ENCODE measurements at places on chromosomes 2 and 18.

DNA sequence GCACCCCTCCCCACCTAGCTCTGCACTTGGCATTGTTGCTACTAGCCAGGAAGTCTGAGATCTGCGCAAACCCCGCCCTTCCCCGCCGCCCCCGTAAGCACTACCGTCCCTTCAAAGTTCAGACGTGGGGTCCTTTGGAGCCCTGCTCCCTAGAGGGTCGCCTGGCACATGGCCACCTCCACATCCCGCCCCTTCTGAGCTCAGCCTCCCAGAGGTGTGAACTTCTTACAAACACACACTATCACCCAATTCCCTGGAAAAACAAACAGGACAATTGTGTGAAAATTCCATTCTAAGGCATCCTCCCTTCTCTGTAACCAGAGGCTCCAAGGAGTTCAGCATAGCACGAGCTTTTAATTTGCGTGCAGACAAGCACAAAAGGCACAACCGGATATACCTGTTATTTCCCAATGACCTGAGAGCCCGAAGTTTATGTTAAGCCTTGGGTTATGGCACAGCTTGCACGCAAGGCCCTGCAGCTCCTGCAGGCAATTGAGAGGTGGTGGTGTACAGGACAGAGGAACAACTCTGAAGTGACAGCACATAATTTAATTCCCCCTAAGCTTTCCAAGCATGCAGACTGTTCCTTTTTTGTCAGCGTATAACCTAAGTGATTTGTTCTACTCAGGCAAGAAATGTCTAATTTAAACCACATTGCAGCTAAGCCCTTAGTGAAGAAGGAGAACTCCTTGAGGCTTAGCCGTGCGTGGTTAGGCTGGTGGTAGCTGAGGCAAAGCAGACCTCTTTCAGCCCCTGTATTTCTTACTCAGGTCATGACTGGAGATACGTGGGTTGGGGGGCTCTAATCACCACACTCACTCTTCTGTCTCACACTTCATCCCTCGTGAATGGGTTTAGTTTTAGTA, 20.3 kb upstream of the CYP1B1 start:
- DNase-seq: no peak

GRCh38 chr2:223086370-223086981, 34.5 kb downstream of the KCNE4 start:
- no peak for DNase-seq

DNA sequence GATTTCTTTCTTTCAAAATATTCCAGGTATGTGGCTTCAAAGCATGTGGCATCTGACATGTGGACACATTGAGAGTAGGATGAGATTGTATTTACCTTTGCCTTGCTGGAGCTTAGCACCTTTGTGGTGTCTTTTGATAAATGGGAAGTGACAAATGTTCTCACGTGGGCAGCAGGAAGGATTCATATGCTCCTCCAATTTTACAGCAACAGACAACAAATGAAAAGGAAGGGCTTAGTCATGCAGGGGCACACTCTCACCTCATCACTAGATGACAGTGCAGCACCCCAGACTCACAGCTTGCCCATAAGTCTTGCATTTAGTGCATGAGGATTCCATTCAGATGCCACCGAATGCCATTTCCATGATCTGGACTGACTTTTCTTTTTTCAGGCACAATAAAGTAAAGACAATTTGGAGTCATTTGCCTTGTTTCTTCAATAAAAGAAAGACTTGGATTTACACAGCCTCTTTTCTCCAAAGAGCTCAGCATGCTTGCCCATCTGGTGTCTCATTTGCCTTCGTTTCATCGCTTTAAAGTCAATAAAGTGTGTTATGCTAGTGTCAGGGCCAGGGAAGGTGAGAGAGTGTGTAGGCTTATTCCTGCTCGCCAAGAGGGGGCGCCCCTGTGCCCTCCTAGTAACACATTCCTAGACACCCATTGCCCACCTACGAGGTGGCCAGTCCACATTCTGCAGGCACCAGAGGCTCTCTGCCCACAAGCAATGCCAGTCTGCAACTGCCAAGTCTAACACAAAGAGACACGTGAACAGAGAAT, 39.6 kb upstream of the DAPL1 start:
- DNase-seq: no peak

- DNase-seq: no peak
Observed at GRCh38 chr18:21747764-21748693, 7.4 kb downstream of the MIB1 start.

DNA sequence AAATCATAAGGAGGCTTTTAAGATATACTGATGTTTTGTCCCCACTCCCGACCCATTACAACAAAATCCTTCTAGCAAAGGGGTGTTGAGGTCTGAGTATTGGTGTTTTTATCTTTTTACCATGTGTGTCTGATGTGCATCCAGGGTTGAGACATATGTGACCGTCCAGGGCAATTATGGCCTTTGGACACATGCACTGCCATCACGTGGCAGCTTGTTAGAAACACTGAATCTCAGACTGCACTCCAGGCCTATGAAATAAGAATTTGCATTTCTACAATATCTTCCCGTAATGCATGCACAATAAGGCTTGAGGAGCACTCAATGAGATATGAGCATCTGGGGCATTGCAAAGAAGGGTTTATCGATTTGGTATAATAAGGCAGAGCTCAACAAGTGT, 235.1 kb upstream of the ZNF804A start:
- no peak for DNase-seq

DNA sequence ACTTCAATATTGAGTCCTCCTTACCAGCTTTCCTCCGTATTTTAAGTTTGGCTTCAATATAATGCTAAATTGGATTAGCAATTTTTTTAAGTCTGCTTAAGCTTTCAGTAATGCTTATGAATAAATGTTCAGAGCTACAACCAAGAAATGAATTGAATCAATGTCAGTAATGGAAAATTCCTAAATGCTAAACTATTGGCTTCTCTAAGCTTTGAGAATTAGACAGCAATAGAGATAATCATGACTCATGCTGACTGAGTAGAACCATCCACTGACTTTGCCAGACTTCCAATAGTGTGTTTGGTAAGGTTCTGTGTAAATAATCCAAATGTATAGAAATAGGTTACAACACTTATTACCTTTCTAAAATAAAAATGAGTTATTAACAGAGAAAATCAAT, 8.9 kb upstream of the PDE1A start:
- DNase-seq: no peak

- no peak for DNase-seq
Observed at GRCh38 chr2:64675860-64676259, 22.1 kb upstream of the SERTAD2 start.

DNA sequence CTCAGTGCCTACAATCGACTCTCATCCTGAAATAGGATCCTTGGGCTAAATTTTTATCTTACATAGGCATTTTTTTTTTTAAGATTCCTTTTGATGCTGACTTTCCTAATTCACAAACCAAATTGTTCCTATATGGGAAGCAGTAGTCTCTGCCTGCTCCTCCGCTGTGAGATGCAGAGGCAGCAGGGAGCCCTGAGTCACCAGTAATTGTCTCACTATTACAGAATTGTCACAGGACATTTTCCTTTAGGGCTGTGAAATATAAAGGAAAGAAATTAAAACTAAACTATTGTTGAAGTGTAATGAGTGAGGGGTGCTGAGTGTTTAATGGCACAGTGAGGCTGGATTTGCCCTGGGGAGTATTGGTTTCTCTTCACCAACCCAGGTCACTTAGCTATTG, 63.8 kb downstream of the MYO3B start:
- no peak for DNase-seq

DNA sequence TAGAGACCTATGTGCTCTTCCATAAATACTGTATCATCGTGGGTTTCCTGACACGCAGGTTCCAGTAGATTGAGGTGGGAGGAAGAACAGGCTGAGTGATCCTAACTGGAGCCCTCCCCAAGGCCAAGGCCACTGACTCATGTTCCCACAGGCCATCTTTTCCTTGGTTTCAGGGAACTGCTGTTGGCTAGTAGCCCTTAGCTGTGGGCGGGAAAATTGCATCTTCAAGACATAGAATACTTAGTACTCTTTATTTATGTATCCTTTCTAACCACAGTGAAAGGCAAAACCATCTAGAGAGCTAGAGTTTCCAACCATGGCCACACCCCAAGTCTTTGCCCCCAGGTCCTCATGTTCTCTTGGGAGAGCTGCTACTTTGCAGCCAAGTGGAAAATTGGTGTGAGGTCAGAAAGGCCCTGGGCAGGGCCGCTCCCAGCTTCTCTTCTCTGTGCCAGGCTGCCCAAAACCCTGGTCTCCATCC, 55.9 kb downstream of the COPS8 start:
- no peak for DNase-seq

GRCh38 chr2:100244881-100245605, 77.3 kb downstream of the LONRF2 start:
- DNase-seq: no peak

GRCh38 chr2:231212329-231212845, 14.0 kb downstream of the ARMC9 start:
- no peak for DNase-seq

Measured in stimulated activated CD8-positive, alpha-beta memory T cell treated with anti-CD3 and anti-CD28 coated beads, Interleukin-4, amount 100 ng/mL, for 1 hour (primary cell).